ENCODE measurements at places on chromosomes 7 and 10.

- peaks cover 5% of the 10 kb centered on the region for H3K36me3 ChIP-seq
- peak overlapping the region; percentile 25 for H3K4me3 ChIP-seq
- no peaks in the 10 kb centered on the region for H3K27me3 ChIP-seq
- no peak overlapping the region for H3K27ac ChIP-seq
These were observed 40.5 kb upstream of the PPIF start for GRCh38 chr10:79306644-79307220.

- DNase-seq, result peak; percentile 3
- peaks cover 45% of the 10 kb centered on the region for H3K27me3 ChIP-seq
- peaks cover 4% of the 10 kb centered on the region for H3K4me1 ChIP-seq
- H3K27ac ChIP-seq, result no peak overlapping the region
- no peak overlapping the region for H3K4me3 ChIP-seq
These were observed 33.2 kb upstream of the CNPY1 start for GRCh38 chr7:155579565-155579964.

- H3K27me3 ChIP-seq, result no peaks in the 10 kb centered on the region
- no peak for DNase-seq
- H3K36me3 ChIP-seq, result no peaks in the 10 kb centered on the region
- H3K27ac ChIP-seq, result no peak overlapping the region
These were observed 1025.8 kb upstream of the LRRN3 start for GRCh38 chr7:110065121-110065520.

- peak overlapping the region; percentile 74 for H3K27ac ChIP-seq
- peaks cover 19% of the 10 kb centered on the region for H3K4me1 ChIP-seq
- no peaks in the 10 kb centered on the region for H3K27me3 ChIP-seq
These were observed 14.0 kb downstream of the DNAJB12 start for GRCh38 chr10:72340510-72341261.

DNA sequence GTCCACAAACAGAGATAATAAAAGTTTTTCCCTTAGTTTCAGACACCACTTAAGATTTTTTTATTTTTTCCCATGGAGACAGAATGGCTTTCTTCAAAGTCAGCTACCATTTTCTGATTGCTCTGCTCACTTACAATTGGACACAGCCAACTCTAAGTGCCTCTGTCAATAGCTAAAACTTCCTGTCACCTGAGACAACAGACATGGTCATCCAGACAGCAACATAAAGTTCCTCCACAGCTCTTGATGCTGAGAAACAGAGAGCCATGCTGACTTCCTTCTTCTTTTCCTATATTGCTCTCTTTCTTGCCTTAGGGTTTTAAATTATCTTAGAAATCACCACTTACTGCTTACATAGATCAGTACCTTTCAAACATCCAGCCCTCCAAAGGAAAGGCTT lies 12.0 kb downstream of the ZNF800 start:
- peak overlapping the region; percentile 41 for H3K4me3 ChIP-seq
- DNase-seq, result no peak
- H3K4me1 ChIP-seq, result peaks cover 44% of the 10 kb centered on the region
- H3K27me3 ChIP-seq, result no peaks in the 10 kb centered on the region
- H3K36me3 ChIP-seq, result peaks cover 11% of the 10 kb centered on the region

DNA sequence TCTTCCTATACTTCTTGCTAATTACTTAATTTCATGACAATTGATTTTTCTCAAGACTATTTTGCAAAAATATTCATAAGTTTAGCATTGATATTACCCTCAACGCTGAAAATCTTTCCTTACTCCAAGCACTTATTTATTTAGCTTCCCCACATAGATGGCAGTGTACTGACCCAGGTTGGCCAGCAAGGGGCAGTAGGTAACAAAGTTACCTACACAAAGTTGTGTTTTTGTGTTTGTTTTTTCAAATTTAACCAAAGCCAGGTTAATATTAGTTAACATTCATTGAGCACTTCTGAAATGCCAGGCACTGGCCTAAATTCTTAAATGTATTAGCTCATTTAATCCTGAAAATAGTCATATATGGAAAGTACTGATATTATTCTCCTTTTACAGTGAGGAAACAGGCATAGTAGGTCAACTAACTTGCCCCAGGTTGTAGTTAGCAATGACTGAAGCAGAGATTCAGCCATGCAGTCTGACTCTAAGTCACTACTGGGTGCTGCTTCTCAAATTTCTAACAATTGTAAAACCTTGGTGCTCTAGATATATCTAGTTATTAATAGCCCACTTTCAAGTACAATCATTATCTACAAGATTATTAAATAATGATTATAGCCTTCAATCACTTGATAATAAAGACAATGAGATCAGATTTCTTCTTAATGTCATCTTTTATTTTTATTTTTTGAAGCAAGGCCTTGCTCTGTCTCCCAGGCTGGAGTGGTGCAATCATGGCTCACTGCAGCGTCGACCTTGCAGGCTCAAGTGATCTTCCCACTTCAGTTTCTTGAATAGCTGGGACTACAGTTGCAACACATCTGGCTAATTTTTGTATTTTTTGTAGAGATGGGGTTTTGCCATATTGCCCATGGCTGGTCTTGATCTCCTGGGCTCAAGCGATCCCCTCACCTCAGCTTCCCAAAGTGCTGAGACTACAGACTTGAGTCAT lies 5.8 kb upstream of the GGCT start:
- no peaks in the 10 kb centered on the region for H3K27me3 ChIP-seq
- no peak overlapping the region for H3K4me3 ChIP-seq
- peaks cover 11% of the 10 kb centered on the region for H3K4me1 ChIP-seq
- H3K36me3 ChIP-seq, result no peaks in the 10 kb centered on the region
- DNase-seq, result no peak
- no peak overlapping the region for H3K27ac ChIP-seq

GRCh38 chr10:97771055-97771891 lies 526 bp downstream of the SFRP5 start:
- peaks cover 3% of the 10 kb centered on the region for H3K36me3 ChIP-seq
- H3K27ac ChIP-seq, result no peak overlapping the region
- H3K27me3 ChIP-seq, result peaks cover 52% of the 10 kb centered on the region
- H3K4me1 ChIP-seq, result peaks cover 21% of the 10 kb centered on the region

DNA sequence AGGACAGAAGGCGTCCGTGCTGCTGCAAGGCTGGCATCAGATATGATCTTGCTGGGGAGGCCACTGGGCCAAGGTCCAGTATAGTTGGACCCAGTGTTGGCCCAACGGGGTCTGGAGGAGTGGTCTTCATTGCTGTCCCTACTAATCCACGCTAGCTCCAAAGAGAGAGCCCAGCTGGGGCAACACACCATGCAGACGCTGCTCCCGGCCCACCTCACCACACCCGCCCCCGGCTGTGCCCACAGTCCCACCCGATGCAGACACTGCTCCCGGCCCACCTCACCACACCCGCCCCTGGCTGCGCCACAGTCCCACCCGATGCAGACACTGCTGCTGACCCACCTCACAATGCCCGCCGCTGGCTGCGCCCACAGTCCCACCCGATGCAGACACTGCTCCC lies 121.5 kb downstream of the VIPR2 start:
- H3K4me3 ChIP-seq, result no peak overlapping the region
- H3K27ac ChIP-seq, result no peak overlapping the region
- peaks cover 32% of the 10 kb centered on the region for H3K27me3 ChIP-seq
- H3K4me1 ChIP-seq, result no peaks in the 10 kb centered on the region
- peaks cover 2% of the 10 kb centered on the region for H3K36me3 ChIP-seq
- DNase-seq, result peak; percentile 3

DNA sequence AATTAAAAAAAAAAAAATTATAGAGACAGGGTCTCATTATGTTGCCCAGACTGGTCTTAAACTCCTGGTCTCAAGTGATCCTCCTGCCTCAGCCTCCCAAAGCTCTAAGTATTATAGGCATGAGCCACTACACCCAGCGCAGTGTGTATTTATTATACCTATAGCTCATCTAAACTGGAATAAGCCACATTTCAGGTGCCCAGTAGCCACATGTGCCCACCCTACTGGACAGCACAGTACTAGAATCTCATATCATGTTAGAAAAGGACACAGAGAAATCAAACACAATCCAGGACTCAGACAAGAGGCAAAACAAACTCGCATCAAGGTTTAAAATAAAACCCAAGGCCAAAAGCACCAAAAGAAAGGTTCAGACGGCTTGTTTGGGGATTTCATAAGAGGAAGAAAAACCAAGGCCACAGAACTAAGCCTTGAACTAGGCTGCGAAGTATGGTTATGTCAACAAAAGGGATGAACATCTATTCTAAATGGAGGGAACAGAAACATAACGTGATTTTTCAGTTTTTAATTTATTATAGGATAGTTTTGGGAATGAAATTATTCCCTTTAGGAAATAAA lies 32.3 kb downstream of the SLC16A9 start:
- H3K27me3 ChIP-seq, result peaks cover 9% of the 10 kb centered on the region
- H3K4me1 ChIP-seq, result peaks cover 2% of the 10 kb centered on the region
- H3K4me3 ChIP-seq, result no peak overlapping the region
- no peak for DNase-seq

GRCh38 chr10:109892931-109893330 lies 30.4 kb downstream of the XPNPEP1 start:
- peaks cover 32% of the 10 kb centered on the region for H3K4me1 ChIP-seq
- H3K36me3 ChIP-seq, result no peaks in the 10 kb centered on the region
- no peak overlapping the region for H3K4me3 ChIP-seq
- peak overlapping the region; percentile 57 for H3K27ac ChIP-seq

DNA sequence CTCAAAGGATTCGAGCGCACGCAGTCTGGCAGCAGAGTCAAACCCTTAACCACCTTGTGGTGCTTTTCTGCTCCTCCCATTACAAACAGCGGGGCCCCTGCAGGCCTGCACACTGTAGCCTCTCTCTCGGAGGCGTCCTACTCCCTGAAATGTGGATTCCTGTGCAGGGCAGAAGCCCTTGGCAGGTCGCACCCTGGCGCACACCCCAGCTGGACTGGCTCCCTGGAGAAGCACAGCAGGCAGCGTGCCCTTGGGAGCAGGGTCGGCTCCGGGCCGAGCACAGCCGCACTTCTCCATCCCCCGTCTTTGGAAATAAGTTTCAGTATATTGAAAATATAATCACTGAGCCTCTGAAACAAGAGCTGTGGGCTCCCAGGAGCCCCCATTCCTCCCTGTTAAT lies 144.1 kb downstream of the C10orf105 start:
- DNase-seq, result no peak
- H3K27ac ChIP-seq, result no peak overlapping the region

GRCh38 chr10:74868392-74868977 lies 42.1 kb downstream of the KAT6B start:
- H3K27me3 ChIP-seq, result no peaks in the 10 kb centered on the region
- no peaks in the 10 kb centered on the region for H3K36me3 ChIP-seq
- H3K4me1 ChIP-seq, result peaks cover 33% of the 10 kb centered on the region
- DNase-seq, result no peak
- no peak overlapping the region for H3K4me3 ChIP-seq

- no peaks in the 10 kb centered on the region for H3K4me1 ChIP-seq
- no peaks in the 10 kb centered on the region for H3K36me3 ChIP-seq
- H3K27ac ChIP-seq, result no peak overlapping the region
- no peak for DNase-seq
- no peak overlapping the region for H3K4me3 ChIP-seq
These were observed 178.2 kb downstream of the AKR1D1 start for GRCh38 chr7:138254444-138254843.
